ENCODE measurements at places on chromosomes 1 and 21.
A peak's percentile ranks its signal among the peaks of the same experiment; 100 is the strongest.

GRCh38 chr21:46264690-46265144, 20.7 kb downstream of the MCM3AP start:
- DNase-seq: no peak

- no peak for DNase-seq
Observed at GRCh38 chr1:116382857-116383483, 9.9 kb downstream of the ATP1A1 start.

- DNase-seq: no peak
Observed at GRCh38 chr1:62391369-62391971, 45.4 kb upstream of the USP1 start.

DNA sequence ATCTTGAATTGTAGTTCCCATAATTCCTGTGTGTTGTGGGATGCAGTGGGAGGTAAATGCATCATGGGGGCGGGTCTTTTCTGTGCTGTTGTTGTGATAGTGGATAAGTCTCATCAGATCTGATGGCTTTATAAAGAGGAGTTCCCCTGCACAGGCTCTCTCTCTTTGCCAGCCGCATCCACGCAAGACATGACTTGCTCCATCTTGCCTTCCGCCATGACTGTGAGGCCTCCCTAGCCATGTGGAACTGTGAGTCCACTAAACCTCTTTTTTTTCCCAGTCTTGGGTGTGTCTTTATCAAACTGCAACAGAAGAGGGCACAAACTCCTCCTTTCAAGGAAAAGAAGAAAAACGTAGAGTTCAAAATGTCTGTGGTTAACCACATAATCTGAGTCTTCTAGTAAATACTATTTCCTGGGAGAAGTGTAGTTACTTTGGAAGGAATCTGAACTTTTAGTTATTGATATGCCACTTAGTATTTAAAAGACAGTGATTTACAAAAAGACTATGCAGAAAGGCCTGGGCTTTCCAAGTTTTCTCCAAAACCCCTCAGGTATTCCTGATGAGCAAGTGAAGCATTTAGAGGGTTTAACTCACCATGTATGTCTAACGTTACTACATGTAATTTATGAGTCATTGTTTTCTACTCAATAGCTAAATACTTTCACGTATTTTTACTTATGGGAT, 10.0 kb downstream of the ADAMTS1 start:
- no peak for DNase-seq

GRCh38 chr21:31493350-31493880, 149.4 kb upstream of the TIAM1 start:
- no peak for DNase-seq

- no peak for DNase-seq
Observed at GRCh38 chr21:14080764-14081096, 130.0 kb downstream of the LIPI start.

GRCh38 chr1:48617252-48617651, 145.2 kb upstream of the SPATA6 start:
- no peak for DNase-seq

- DNase-seq: no peak
Observed at GRCh38 chr1:43491061-43491460, 37.3 kb upstream of the HYI start.

DNA sequence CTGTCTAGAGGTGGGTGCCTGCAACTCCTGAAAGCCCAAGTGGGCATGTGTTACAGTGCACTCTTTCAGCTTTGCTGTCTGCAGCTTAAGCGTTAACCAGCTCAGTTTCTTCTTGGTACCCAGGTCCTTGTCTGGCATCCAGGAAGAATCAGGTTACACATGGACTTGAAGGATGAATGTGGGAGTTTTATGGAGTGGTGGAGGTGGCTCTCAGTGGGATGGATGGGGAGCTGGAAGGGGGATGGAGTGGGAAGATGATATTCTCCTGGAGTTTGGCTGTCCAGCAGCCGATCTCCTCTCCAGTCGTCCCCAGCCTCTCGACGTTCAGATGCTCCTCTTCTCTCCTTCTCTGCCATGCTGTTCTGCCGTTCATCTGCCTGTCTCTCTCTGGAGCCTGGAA, 9.4 kb downstream of the METTL18 start:
- no peak for DNase-seq

DNA sequence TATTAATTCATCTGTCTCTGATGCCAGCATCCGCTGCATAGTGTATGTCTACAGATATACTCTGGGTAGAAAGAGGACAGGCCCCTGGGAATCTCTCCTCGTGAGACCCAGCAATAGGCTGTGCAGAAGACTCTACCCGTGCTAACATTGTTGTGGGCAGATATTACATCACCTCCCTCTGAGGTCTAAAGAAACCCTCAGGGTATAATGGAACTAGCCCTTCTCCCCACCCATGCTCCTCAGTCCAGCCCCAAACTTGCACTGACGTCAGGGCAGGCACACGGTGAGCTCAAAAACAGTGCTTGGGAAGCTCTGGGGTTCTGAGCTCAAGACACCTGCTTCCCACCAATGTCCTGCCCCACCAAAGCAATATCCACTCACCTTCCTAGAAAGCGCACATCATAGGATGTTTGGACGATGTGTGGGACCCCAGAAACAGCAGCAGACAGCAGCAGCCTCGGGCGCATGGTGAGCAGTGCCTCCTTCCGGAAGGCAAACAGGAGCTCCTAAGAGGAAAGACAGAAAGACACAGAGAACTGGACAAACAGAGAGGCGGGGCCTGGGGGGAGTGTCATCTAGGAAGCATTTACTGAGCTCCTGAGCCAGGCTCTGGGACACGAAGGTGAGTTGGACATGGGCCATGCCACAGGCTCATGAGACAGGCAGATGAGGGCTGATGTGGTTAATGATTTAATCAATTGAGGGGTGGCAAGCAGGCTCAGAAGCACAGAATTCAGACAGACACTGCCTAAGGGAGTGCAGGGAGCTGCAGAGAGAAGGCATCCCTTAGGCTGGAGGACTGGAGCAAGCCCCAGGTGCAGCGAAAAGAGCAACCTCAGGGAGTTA, 4.8 kb downstream of the OVGP1 start:
- DNase-seq: no peak

DNA sequence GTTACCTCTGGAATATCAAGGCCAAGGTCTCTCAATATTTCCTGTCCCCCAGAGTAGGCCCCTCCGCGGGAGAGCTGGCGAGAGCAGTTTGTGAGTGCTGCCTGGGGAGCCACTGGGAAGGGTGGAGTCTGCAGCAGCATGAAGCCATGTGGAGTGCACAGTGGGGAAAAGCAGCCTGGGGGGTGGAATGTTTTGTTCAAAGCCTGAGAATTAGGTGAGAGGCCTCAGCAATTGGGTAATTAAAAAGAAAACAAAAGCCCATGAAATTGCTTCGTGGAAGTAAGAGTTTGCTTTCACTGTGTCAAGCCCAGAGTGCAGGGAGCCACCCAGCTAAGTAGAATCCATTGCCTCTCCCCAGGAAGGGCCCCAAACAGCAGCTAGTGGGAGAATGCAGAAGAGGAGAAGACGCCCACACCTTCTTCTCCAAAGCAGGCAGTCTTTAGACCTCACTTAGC, 30.2 kb upstream of the DISC1 start:
- no peak for DNase-seq

DNA sequence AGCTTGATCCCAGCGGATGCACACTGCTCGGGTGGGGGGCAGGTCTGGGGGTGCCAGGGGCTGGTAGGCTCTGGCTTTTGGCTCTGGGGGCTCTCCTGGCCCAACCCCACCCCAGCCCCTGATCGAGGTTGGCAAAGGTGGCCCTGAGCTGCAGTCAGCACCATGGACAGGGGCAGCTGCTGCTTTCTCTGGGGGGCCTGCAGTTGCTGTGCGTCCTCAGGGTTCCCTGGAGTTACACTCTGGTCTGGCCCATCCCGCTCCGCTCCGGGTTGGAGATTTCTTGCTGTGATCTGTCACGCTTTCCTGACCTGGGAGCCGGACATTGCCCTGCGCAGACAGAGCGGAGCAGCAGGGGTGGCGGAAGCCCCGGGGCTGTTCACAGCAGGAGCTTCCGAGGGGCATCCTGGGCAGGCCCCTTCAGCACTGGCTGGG, 8.0 kb upstream of the PLCH2 start:
- no peak for DNase-seq

DNA sequence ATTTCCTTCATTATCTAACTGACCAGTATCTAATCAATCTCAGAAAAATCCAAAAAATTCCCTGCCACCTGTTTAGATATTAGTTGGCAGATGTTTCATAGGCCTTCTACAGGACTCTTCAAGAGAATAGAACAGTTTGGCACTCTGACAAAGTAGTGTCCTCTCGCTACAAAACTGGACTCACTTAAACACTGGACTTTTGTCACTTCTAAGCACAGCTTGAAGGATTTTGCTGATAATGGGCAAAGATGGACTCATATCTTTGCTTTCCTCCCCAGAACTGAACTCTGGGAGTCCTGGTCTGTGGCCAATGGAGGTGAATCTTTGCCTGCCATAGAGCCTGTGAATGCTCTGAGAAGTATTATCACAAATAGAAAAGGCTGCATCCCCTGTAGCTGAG, 58.2 kb upstream of the ZNF326 start:
- DNase-seq: no peak

GRCh38 chr1:17912491-17912890, 157.4 kb downstream of the ACTL8 start:
- no peak for DNase-seq

GRCh38 chr1:67883069-67883468, 49.8 kb upstream of the GNG12 start:
- DNase-seq: no peak

DNA sequence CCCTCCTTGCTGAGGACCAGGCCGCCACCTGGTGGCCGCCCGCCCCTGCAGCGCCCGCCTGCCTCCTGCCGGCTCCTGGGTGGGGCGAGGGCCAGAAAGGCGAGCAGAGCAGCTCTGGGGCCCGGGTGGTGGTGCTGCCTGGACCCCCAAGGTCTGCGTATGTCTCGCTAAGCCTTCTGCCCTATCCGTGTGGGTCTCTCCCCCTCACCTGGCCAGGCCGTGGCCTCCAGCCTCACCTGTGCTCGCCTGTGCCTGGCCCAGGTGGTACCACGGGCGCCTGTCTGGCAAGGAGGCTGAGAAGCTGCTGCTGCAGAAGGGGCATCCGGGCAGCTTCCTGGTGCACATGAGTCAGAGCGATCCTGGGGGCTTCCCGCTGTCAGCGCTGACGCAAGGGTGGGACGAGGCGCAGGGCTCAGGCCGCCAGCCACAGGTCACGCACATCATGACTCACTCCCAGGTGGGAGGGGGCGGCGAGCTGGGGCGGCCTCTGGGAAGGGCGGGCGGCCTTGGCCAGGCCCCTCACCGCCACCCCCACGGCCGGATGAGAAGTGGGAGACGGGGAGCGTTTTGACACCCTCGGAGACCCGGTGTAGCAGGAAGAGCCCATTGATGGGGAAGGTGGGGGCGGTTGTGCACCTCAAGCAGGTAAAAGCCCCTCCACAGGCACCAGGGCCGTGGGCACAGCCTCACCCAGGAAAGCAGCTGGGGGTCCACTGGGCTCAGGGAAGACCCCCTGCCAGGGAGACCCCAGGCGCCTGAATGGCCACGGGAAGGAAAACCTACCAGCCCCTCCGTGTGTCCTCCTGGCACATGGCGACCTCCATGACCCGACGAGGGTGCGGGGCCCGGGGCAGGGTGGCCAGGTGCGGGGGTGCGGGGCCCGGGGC, 9.9 kb downstream of the RNF223 start:
- peak; percentile 81 for DNase-seq

DNA sequence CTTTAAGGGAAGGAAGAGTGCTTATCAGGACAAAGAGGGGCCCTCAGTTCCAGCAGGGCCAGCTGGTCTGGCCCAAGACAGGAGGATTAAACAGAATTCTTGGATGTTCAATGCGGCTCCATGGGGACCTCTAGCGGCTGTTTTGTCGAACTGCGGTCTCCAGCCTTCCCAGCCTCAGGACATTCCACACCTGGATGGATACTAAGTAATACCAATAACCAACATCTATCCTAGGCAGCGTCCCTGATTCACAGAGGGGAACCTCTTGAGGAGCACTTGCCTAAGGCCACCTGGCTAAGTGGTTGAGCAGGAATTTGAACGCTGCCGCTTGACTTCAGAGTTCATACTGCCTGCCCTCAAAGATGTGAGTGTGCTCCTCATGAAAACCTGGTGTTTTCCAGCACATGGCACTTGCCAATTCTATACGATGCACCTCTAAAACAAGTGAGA, 15.5 kb upstream of the CD247 start:
- no peak for DNase-seq

DNA sequence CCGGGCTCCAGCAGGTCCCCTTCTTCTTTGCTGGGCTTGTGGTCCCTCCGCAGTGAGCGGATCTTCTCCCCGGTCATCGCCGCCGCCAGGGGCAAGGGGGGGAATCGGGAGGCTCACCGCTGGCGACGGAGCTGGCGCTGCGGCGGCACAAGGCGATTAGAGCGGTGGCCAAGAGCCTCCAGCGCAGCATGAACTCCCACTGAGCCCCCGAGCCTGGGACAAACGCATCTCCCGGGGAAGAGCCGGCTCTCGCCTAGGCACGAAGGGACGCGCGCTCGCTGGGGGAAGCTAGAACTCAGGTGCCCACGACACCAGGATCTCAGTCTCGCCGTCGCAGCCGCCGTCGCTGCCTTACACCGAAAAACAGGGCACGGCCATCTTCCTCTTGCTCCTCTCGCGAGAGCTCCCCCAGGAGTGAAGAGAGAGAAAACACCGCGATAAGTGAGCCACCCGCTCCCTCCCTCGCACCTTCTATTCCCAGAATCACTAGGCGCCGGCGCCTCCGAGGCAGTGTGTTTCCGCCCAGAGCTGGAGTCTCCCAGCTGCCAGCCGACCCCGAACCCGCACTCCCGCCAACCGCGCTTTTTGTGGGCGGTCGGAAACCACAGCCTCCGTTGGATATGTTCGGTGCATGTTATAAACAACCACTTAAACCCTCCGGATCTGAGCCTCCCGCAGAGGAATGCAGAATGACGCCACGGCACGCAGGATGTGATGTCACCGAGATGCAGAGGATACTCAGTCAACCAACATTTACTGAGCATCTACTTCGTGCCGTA, at the start of gene ANKRD13C:
Gene ANKRD13C (minus strand): TSS at position 391 of the 779 bp plus-strand sequence. CDS start 314 bp downstream, at position 77.
- DNase-seq: peak; percentile 77

DNA sequence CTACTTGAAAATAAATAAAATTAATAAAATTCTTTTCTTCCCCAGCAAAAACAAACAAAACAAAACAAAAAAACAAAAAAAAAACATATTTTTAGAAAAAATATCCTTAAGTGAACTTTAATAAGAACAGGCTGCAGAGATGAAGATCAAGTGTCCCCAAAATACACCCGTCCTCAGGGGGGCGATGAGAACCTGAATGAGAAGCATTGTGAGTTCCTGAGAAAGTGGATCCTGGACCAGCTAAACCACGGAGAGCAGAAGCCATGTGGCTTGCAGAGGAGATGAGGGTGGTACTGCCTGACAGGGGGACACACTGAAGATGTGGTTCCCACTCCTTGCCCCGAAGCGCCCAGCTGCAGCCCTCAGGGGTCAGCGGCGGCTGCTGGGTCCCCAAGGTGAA, 89.3 kb downstream of the ITPKB start:
- DNase-seq: no peak

DNA sequence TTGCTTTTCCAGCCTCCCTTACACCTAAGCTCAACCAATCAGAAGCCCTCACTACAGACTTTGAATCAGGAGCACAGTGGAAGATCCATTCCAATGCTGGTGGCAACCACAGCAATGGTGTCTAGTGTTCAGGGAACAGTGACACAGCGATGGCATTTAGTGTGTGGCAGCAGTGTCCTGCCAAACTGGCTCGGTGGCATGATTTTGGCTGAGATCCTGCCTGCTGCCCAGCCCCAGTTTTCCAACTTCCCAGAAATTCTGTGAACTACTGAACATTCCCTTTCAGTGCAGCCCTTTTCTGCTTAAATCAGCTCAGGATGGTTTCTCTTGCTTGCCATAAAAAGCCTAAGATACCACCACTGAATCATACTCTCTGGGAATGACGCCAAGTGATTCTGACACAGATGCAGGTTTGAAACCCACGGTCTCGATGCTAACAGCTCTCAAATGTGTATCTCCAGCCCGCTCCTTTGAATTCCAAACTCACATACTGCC, 8.8 kb downstream of the ASAP3 start:
- DNase-seq: no peak

All from activated CD8-positive, alpha-beta memory T cell treated with anti-CD3 and anti-CD28 coated beads for 4 hours (primary cell).